Common myeloid progenitor, CD34-positive (primary cell): ENCODE measurements at places on chromosomes 12 and 14.

DNA sequence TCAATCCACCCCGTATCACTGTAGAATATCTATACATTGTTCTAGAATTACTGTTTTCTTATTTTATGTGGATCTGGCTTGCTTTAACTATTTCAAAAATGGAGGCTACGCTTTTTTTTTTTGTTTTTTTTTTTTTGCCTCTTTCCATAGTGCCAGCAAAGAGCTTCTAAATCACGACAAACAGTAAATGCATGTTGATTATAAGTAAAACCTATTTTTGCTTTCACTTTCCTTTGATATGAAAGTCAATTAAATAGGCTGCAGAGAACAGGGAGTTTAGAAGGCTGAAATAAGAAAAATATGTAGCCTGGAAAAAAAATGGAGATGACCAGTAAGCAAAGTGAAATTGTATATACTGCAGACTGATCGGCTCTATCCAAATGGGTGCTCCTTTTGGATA lies 112.3 kb upstream of the AMIGO2 start:
- DNase-seq = no peak

DNA sequence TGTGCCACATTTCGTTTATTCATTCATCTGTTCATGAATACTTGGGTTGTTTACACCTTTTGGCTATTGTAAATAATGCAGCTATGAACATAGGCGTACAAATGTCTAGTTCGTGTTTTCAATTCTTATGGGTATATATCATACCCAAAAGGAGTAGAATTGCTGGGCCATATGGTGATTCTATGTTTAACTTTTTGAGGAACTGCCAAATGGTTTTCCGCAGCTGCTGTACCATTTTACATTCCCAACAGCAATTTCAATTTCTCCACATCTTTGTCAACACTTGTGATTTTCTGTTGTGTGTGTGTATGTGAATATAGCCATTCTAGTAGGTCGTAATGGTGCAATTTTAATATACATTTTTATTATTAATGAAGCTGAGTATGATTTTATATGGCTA lies 326.2 kb downstream of the ETNK1 start:
- no peak for DNase-seq

GRCh38 chr14:64970041-64970440 lies 2.1 kb downstream of the RAB15 start:
- DNase-seq = no peak

DNA sequence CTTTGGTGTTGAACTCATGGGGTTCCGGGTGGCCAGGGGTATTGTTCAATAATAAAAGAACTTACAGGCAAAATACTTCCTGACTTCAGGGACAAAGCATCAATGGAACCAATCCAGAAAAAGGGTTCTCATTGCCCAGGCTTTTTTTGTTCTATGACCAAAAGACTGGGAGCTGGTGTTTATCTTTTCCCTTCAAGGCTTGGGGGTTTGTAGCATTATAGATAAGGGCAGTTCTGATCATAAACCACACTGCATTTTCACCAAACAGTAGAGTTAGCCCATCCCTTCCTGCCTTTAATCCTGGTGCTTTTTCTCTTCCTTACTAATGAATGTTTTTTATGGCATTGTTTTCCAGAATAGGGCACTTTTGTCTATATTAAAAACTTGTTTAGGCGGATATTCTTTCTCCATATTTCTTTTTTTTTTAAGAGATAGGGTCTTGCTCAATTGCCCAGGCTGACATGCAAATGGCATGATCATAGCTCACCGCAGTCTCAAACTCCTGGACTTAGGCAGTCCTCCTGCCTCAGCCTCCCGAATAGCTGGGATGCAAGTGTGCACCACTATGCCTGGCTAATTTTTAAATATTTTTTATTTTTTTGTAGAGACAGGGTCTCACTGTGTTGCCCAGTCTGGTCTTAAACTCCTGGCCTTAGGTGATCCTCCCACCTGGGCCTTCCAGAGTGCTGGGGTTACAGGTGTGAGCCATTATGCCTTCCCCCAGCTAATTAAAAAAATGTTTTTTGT lies 9.7 kb downstream of the FUT8 start:
- peak; percentile 21 for DNase-seq

DNA sequence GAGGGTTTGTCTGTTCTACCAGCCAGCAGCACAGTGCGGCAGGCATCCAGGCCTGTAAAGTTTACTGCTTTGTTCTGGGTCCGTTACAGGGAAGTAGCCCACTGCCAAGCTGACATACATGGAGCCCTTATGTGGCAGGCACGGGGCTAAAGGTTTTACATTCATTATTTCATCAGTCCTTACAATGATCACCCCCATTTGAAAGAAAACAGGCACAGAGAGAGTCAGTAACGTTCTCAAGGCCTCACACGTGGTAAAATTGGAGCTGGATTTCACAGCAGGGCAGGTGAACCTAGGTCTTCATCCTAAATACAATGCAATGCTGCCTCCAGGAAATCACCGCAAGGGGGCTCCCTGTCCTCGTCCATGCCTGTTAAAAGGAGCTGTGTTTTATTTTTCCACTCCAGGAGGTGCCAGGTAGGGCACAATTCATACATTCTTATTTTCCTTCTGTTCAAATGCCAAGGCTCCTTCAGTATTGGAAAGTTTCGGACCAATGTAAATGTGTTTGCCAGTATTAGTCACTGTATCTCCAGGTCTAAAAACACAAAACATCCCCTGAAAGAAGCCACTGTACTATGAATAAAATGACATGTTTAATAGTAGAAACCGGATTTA lies 172.2 kb upstream of the GZMB start:
- DNase-seq = peak; percentile 81

- no peak for DNase-seq
Measured at GRCh38 chr12:15629761-15630160, 159.4 kb downstream of the EPS8 start.

DNA sequence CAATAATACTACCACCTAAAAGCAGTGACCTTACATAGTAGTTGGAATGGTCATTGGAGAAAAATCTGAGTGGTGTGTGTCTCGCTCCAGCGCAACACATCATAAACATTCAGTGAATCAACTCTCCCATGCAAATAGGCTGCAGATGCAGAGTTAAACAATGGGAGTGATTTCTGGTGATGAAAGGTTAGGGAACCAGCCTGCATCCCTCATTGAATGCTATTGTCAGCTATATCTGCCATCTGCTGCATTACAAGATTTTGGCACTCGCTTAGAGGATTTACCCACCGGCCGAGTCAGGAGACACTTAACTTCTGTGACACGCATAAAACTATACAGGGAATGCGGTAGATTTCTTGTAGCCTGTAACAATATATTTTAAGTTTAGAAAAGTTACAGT lies 900.9 kb downstream of the FLRT2 start:
- DNase-seq = no peak

- DNase-seq = no peak
Measured at GRCh38 chr12:99110868-99111267, 465.8 kb downstream of the APAF1 start.

- no peak for DNase-seq
Measured at GRCh38 chr14:56422221-56422620, 157.4 kb upstream of the TMEM260 start.

DNA sequence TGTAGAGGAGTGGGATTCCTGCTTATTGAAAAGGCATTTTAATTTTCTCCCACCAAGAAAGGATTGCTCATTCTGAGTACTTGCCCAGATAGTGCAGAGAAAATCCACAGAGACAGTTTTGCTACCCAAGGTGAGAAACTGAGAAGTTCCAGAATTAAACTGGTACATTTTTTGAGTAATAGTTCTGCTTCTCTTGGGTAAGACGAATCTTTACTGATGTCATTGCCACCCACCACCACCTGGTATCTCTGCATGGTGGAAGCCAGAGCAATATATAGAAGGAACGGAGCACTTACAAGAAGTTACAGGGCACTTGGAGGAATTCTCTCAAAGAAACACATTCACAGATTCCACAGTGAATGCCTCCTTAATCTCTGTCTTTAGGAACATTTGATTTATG lies 20.7 kb upstream of the FRMD6 start:
- no peak for DNase-seq

- DNase-seq = no peak
Measured at GRCh38 chr12:100414739-100415138, 57.9 kb downstream of the SLC17A8 start.
